ENCODE measurements at places on chromosomes 11 and 22.

DNA sequence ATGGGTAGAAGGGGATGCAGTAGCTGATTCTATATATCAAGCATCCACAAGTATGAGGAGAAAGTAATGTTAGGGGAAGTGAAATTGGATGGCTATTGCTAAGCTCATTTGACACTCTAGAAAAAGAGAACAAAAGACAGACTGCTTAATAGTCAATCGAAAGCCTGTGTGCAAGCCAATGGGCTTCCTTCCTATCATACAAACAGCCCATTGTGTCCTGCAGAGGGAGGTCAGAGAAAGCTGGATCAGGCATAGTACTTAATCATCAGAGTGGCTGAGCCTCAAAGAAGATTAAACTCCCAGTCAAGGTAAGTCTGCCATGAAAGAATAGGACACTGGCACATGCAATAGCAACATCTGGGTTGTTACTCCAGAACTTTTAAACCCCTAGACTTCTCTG lies 50.9 kb upstream of the PGR start:
- no peak for DNase-seq

DNA sequence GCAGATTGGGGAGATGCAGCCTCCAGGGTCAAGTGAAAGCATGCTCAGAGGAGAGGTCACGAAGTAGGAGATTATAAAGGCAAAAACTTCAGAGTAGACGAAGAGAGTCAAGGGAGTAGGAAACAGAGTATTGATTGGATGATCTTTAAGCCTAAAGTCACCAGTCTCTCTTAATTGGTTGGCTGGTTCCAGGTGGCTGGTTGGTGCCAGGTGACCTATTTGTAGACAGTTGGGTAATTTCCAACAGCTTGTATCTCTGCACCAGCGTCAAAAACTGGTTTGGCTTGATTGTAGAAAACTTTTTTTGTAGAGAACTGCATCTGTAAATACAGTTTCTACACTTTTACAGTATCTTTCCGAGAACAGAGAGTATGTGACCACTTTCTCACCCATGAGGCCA lies 75.7 kb upstream of the CCDC90B start:
- no peak for DNase-seq

DNA sequence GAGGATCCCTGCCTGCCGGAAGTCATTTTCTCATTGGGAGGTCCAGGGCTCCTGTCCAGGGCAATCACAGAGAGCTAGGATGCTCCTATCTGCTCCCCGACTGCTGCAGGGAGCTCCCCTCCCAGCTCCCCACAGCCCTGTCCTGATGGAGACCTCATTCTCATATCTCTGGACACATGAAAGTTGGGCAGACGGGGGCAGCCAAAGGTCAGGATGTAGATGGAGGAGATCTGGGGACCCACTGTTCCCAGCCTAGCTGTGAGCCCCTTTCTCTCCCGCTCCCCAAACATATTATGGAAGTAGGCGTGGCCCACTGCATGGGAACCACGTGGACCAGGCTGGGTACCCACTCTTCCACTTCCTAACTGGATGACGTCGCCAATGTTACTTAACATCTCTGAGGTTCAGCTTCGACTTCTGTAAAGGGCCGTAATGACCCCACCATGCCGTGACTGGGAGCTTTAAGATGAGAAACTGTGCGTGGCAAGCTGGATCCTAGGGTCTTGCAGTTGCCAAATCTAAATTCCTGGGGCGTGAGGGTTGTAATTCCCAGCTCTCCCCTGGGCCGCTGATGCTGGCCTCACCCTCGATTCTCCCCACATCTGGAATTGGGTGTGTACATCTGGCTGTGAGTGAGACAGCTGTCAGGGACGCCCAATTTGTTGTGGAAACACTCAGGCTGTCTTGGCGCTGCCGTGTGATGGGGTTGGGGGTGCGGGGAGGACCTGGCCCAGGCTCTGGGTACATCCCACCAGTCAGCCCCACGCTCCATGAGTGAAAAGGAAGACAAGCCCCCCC lies 1.8 kb downstream of the CDC42EP2 start:
- DNase-seq = peak; percentile 94

GRCh38 chr11:74366576-74366975 lies 31.7 kb downstream of the PGM2L1 start:
- peak; percentile 47 for DNase-seq

DNA sequence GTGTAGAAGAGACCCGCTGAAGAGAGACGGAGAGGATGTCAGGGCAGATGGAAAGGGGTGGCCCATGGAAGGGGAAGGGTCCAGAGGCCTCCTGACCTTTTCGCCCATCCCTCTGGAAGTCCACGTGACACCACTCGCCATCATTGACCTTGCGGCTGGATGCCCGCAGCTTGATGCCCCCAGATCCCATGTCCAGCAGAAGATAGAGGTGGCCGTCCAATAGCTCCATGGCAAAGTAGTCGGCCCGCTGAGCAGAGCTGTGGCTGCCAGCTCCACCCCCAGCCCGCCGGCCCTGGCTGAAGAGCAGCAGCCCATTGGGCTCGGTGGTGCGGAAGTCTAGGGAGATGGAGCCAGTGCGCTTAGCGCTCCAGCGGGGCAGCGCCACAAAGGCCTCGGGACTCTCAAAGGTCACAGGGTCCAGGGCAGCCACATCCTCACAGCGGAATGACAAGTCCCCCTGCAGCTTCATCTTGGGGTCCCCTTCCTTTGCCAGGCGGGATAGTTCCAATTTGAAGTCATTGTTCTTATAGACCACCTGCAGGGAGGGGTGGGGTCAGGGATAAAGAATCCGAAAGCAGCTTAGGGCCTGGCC lies 55.7 kb downstream of the NRXN2 start:
- DNase-seq = no peak

DNA sequence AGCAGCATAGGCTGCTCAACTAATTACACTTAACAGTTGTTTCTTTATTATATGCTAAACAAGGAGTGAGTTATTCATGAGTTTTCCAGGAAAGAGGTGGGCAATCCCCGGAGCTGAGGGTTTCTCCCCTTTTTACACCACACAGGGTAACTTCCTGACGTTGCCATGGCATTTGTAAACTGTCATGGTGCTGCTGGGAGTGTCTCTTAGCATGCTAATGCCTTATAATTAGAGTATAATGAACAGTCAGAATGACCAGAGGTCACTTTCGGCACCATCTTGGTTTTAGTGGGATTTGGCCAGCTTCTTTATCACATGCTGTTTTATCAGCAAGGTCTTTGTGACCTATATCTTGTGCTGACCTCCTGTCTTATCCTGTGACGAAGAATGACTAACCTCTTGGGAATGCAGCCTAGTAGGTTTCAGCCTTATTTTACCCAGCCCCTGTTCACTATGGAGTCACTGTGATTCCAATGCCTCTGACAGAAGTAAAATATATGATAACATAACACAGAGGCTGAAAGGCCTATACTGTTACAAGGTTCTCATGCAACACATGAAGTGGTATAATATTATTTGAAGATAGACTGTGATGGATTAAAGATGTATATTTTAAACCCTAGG lies 41.3 kb upstream of the RDX start:
- DNase-seq = peak; percentile 20

DNA sequence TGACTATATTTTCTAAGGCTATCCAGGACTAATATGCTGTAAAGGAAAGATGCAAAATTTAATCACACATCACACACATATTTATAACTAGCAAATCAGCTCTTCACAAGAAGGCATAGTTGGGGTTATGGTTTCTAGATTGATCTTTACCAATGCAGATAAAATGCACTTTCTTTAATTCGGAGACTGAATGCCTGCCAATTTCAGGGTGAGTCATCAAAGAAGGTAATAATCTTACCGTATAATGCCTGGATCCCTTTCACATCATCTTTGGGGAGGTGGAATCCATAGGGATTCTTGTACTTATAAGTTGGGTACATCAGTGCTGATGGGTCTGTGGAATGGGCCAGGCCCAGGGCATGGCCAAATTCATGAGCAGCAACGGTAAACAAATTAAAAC lies 16.4 kb downstream of the MMP20 start:
- no peak for DNase-seq

GRCh38 chr11:44632466-44633123 lies 67.1 kb downstream of the CD82 start:
- peak; percentile 45 for DNase-seq

- peak; percentile 77 for DNase-seq
Observed at GRCh38 chr11:62542750-62543567, 3.6 kb downstream of the AHNAK start.

DNA sequence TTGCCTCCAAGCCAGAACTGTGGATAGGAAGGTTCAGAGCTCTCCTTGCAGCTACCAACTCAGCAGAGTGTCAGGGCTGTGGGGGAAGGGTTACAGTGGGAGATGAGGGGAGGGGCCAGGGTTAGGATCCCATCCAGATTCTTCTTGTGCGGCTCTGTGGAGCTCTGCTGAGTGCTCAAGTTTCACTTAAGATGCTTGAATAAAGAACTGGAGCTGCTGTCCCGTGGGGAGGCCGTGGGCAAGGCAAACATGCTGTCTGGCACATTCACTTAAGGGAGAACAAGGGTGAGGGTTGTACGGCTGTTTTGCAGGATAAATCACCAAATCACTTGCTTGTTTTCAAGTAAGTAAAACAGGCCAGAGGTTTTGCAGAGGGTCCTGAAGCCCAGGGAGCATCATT lies 197.1 kb downstream of the FAM76B start:
- DNase-seq = peak; percentile 20

DNA sequence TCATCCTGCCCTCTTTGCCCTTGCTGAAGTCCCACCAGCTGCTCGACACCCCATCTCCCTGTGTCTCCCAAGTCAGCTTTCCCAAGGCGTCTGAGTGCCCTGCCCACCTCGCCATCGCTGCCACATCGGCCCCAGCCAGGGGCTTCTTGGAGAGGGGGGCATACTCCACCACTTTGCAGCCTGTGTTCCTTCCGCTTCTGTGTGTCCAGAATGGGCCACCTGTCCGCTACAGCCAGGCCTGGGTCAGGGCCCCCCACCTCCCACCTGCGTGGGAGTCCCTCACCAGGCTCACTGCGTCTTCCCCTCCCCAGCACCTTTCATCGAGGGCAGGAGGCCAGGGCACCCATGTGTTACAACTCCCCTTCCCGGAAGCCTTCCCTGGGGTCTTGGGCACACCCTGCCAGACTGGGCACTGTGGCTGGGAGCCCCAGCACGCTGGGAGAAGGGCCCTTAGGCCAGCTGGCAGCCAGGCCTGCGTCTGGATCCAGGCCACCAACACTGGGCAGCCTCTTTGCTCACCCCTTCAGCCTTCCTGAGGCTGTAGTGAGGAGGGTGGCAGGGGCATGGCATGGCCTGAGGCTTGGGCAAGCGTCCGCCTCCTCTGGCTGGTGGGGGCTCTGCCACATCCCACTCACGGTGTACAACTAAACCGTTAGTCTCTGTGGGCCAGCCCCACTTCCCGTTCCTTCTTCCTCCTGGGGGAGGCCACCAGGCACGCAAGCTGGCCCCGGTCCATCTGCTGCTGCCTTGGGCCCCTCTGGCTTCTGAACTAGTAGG lies 13.4 kb downstream of the CPT1A start:
- no peak for DNase-seq

DNA sequence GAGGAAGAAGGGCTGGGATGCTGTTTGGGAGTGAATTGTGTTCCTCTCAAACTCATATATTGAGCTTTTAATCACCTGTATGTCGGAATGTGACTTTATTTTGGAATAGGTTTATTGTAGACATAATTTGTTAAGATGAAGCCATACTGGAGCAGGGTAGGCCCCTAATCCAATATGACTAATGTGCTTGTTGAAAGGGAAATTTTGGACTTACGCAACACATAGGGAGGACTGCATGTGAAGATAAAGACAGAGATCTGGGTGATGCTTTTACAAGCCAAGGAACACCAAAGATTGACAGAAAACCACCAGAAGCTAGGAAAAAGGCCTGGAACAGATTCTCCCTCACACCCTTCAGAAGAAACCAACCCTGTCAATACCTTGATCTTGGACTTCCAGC lies 43.2 kb upstream of the OVCH2 start:
- no peak for DNase-seq
